ENCODE measurements at places on chromosomes 4 and X. TPM values are rescaled to one million over a fixed set of nuclear protein-coding genes. Genes with fewer than 3 reads are reported as not detected.

The YY2 gene
- 1.1 TPM for polyA plus RNA-seq

DNA sequence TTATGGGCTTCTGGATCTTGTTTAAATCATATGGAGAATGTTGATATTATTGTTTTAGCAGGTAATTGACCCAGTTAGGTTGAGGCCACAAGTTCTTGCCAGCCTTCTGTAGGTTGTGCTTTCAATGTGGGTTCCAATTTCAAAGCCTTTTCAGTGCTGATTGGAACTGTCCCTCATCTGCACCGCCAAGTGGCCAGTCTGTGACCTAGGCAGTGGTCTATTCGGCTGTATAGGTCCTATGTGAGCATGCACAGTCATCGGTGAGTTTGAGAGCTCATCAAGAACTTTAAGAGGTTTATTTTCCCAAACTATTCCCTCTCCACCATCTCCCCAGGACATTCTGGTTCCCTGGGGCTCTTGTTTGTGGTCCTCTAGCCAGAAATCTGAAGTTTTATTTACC, 35.7 kb downstream of the DDX53 start:
- no peak for DNase-seq

The PABPC4L gene
- polyA plus RNA-seq, result 1.6 TPM

The PPEF2 gene
- not detected for polyA plus RNA-seq

- DNase-seq, result no peak
Measured at GRCh38 chr4:92128676-92129075, 175.1 kb upstream of the GRID2 start.

DNA sequence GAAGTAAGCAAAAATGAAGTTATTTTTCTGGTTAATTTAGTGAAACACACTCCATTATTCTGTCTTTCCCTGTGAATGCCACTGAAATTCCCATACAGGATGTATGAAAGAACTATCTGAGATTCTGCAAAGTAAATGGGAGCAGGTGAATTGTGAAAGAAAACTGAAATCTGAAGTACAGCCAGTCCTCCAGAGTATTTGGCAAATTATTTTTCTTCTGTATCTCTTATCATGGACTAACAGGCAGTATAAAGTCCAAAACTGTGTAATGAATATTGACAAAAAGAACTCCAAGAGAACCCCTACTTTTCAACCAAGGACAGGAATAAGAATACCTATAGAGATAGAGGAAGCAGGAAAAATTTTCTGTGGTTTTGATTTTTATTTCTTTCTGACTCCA, 40.8 kb upstream of the AR start:
- DNase-seq, result no peak

DNA sequence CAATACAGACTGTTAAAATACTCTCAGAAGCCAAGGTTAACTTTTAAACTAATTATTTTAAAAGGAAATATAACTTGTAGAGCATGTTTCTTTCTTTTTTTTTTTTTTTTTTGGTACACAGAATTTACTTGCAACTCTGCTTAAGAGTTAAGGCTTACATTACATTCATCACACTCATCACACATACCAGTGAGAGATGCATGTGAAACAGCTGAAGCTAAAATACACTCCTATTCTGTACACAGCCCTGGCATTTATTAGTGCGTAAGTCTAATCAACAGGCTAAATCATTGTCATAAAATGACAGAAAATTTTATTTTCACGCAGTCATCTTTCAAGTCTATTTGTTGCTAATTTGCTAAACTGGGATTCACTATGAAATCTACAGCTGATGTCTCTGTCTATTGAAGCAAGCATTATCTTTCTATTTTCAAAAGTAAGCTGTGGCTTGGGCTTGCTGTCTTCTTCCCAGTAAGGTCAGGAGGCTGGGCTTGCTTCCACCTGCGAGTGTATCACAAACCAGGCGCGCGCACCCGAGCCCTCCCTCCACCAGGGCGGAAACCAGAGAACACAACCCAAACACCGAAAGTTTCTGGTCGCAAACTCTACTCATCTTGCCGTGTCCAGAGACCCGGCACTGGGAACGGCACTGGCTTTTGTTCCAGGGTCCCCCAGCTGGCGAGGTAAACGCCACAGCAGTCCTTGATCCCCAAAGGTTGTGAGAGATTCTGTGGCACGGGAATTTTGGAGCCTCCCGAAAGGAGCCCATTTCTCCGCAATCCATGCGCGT, 3.9 kb downstream of the MAML3 start:
- DNase-seq, result no peak

The COL4A6 gene
- 65.8 TPM for polyA plus RNA-seq

DNA sequence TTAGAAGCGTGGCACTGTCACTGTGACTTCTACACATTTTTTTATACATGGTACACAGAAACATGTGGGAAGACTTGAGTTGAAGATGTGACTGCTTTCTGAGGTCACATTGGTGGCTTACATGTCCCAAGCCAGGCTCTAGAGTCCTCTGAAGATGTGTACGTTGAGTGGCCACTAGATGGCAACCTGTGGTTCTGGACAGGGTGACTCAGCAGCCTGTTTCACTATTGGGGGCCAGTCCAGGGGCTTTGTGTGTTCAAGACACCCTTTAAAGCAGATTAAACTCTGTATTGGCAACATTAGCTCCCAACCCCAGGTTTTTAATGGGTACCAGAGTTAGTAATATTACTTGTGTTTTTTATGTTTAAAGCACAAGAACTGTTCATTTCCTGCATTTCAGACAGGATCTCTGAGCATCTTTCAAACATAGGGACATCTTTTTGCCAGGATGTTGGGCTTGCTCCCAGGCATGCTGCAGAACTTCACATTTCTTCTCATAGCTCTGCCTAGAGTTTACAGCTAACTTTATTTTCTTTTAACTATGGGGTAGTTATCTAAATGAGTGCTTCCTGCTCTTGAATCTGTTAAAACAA, 53.0 kb downstream of the DCUN1D4 start:
- DNase-seq, result no peak

The RPGR gene
- polyA plus RNA-seq, result 12.9 TPM

DNA sequence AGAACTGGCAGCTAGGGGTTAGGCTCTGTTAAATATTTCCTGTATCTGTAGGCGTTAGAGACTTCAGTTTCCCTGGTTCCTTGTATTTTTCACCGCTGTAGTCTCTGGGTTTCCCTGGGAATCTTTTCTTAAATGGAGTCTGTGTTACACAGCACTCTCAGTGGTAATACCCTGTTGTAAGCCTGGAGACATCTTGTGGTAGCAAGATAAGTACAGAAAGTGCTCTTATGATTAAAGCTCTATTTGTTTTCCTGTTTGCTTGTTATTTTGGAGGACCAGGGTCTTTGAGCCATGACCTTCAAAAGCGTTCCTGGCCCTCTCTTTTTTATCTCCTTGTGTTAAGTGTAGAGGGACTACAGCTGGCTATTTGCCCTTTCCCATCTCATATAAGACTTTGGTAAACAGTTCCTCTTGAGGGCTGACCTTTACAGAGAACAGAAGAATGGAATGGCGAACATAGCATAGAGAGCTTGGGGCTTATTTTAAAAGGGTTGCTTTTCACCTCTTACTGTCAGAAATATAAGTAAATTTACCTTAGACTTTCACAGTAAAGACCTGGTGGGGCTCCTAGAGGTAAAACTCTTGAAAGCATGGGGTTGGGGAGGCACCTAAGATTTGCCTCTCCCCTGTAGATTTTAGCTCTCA, 782.5 kb downstream of the FAT4 start:
- no peak for DNase-seq

DNA sequence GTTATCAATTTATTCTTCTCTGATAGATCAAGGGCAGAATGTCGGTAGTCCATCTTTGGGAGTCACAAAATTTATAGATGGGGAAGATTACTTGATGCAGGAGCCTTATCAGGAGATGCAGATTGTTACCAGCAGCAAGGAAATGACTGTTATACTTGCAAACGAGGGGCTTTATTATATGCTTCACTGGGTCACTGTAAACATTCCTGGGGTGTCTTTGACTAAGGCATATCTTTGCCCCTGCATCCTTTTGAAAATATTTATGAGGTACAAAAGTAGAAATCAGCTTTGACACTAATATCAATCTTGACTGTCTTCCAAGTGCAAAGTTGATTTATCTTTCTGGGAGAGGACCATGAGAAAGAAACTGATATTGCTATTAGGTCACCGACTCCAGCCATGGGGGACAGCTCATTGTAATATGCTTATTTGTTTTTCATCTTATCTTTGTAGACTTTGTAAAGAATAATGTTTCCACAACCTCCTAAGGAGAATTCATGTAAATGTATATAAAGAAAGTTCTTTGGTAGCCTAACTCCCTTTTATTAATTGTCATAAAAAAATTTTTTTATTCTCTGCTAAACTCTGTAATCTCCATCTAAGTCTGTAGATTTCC, 177.3 kb upstream of the EMCN start:
- DNase-seq, result no peak

- DNase-seq, result no peak
Measured at GRCh38 chrX:103063191-103063845, 653 bp downstream of the BEX1 start.

- DNase-seq, result no peak
Measured at GRCh38 chrX:115356369-115356768, 66.9 kb downstream of the LUZP4 start.

DNA sequence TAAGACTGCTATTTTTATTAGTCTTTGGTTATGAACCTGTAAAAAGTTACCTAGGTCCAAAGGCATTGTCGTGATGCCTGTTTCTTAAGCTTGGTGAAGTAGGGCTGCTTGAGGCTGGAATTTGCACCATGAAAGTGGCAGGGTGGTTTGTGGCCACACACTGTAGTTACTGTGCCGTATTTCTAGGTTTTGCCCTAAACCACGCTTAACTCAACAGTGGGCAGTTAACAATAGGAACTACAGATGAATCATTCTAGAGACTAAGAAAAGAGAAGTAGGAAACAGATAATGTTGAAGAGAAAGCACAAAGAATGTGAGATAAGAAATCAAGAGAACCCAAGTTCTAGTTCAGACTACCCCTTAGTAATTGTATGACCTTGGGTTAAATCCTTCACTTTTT, 11.5 kb downstream of the ETNPPL start:
- no peak for DNase-seq

The MECP2 gene
- 25.9 TPM for polyA plus RNA-seq

GRCh38 chrX:41684138-41684537, 4.6 kb upstream of the GPR34 start:
- DNase-seq, result no peak
